ENCODE measurements at places on chromosomes 6 and 20.
A peak's percentile ranks its signal among the peaks of the same experiment; 100 is the strongest.

GRCh38 chr6:130617658-130618057 is 209.5 kb upstream of the SMLR1 start:
- DNase-seq: no peak

DNA sequence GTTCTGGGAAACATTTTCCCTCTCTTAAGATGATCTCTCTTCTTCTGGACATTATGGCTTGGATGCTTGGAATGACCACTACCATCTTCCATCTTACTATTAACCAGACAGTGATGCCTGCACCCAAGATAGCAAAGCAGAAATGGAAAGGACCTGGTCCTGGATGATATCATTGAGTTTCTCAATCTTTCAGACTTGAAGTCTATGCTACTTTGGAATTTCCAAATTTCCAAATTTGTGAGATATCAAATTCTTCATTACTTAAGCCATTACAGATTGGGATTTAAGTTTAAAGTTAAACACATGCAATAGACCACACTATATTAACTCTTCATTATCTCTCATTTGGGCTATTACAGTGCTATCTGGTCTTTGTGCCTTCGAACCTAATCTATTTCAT is 3.7 kb upstream of the TAB2 start:
- no peak for DNase-seq

- no peak for DNase-seq
Measured at GRCh38 chr6:4606016-4606415, 170.2 kb upstream of the CDYL start.

- no peak for DNase-seq
Measured at GRCh38 chr20:1015181-1015580, 13.1 kb upstream of the RSPO4 start.

DNA sequence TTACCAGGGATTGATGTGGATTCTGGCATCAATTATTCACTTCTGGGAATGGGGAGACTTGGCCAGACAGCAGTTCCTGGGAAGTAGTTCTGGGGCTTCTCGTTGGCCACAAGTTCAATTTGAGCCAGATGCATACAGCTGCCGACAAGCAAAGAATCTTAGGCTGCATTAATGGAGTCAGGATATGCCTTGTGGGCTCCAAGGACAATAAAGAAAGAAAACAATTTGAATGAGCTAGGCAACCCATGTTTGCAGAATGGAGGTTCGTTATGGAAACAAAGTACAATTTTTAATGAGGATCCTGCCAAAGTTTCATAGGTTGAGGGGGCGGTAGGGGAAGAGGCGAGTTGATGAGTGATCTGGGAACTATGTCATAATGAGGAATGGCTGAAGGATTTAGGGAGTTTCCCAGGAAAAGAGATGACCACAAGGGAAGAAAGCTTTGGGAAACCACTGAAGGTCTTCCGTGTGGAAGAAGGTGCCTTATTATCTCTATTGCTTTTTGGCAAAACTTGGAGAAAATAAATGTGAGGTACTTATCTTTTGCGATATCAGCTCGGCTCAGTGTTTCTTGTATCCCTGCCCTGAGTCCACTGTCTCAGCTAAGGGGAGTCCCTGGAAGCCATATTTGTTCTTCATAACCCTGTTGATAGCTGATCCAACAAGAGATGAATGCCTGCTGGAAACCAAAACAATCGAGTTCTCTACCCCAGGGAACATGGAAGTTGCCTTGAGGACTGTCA is 181.0 kb upstream of the ZNF217 start:
- DNase-seq: no peak

DNA sequence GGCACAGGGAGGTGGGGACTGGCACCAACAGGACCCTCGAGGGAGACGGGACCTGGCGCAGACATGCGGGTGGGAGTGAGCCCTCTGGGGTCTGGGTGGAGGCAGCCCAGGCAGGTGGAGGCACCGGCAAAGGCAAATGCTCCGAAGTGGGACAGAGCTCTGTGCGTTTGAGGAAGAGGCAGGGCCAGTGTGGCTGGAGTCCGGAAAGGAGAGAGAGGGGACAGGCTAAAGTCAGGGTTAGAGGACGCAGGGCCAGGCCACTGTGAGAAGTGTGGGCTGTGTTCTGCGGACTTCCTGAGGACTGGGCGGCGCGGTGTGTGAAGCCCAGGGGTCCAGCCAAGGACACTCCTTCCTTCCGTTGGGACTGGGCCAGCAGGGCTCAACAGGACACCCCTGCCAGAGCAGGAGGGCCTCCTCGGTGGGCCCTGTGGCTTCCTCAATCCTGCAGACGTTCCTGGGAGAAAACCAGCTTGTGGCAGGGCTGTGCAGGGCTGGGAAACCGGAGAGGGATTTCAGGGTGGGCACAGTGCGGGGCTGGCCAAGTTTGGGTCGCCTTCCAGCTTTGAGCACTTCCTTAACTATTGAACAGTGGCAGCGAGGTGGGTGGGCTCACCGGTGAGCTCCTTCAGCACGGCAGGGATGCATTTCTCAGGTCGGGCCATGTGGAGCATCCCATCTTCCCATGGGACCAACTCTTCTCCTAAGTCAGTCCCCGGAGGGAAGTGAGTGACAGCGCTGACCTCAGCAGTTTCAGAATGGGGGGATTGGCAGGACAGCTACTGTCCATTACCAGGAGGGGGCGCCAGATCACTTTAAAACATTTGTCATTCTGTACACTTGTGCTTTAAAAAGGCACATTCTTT is 22.5 kb downstream of the MOCS3 start:
- DNase-seq: peak; percentile 28

- no peak for DNase-seq
Measured at GRCh38 chr6:47258724-47259347, 50.9 kb downstream of the TNFRSF21 start.

DNA sequence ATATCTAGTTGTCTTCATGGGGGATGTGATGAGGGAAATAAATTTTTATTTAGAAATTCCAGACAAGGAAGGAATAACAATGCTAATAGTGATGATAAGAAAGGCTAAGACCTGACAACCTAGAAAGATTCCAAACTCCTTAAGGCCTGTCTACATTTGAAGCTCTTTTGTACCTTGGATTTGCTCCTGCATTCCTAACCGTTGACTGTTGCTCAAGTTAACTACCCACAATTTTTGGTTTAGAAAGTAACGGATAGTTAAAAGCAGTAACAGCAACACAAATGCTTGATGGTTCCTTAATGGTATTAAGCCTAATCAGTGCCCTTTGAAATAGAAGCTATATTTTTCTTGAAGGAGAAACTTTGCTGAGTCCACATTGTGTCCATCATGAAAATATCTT is 52.9 kb downstream of the TRMT11 start:
- no peak for DNase-seq

DNA sequence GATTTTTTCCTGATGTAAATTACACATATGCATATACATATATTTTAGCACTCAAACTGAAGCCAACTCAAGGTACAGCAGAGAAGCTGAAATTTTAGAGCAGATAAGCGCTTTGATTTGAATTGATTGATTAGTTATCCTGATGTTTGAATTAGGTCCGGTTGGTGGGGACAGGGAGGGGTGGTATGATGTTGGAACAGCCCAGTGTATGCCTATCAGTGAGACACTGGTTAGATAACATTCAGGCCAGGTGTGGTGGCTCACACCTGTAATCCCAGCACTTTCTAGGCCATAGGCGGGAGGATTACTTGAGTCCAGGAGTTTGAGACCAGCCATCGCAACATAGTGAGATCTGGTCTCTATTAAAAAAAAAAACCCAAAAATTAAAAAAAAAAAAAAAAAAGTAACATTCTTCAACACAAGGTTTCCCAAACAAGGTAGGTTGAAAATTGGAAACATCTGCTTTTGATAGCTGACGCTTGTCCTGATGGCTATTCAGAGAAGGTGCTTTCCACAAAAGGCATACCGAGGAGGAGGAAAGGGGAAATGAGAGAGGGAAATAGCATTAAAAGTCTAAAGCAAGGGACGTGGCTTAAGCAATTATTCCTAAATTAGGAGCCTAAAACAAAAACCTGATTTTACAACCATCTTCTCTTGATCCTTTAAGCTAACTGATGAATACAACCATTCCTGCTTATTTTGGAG is 288.4 kb upstream of the JARID2 start:
- no peak for DNase-seq

DNA sequence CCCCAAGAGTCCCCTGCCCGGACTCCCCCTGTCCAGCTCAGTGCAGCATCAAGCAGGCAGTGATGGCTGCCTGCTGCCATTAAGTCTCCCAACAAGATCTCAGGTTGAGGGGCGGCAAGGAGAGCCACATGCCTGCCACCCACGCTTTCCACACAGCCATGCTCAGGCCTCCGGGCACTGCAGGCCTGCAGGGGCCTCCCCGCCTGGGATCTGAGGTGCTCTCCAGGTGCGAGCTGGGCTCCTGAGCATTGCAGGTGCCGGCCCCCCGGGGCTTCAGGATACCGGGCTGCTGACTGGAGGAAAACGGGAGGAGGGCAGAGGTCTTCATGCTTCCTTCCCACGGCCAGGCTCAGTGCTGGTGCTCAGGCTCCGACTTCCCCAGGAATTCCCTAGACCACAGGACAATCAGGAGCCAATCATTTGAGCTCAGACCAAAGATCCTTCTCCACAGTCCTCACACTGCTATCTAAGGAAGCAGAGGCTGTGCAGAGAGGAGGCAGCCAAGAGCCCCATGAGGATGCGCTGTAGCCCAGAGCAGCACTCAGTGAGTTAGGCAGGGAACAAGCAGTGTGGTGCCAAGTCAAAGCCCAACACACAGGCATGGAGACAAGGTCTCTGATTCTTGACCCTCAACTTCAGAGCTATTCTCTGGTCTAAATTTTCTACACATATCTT is 52.7 kb downstream of the PYGB start:
- no peak for DNase-seq

DNA sequence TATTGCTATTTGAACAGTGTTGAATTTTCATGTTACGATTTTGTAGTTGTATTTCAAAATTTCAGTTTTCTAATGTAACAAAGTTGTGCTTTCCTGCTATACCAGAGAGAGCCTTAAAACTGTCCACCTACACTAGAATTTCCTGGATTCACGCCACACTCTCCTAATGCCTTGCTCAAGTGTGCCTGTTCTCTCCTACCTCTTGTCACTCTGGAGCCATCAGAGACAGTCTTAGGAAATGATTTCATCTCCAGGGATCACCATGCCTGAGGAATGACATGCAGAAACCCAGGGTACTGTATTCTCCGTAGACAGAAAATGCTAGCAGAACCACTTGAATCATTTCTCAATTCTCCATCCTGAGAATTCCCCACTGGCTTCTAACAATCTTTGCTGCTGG is 667.6 kb downstream of the KIF16B start:
- DNase-seq: no peak

DNA sequence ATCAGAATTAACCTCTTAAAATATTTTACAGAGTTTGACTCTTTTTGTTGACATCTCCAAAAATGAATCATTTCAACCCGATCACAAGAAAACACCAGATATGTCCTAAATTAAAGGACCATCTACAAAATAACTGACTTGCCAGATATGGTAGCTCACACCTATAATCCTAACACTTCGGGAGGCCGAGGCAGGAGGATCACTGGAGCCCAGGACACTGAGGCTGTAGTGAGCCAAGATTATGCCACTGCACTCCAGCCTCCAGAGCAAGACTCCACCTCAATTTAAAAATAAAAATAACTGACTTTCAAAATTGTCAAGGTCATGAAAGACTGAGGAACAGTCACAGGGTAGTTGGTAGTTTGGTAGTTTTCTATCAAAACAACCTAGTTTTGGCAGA is 34.9 kb downstream of the DCDC2 start:
- DNase-seq: no peak

DNA sequence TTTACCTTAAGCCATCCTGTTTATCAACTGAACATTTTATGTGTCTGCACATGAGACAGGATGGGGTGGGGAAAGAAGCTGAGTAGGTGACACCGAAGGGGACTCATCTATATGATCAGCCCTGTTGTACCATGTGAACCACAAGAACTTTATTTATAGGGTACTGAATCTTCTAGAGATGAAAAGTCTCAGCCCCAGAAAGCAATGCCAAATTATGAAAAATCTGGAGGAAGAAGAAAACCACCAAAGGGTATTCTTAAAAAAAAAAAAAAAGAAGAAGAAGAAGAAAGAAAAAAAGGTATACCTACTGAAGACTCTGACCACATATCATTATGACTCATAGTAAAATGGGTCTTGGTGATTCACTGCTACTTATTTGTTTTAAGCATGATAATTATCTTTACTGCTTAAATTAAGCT is 39.8 kb upstream of the HBS1L start:
- peak; percentile 50 for DNase-seq

GRCh38 chr6:73710470-73710869 is 14.5 kb downstream of the CD109 start:
- DNase-seq: no peak

DNA sequence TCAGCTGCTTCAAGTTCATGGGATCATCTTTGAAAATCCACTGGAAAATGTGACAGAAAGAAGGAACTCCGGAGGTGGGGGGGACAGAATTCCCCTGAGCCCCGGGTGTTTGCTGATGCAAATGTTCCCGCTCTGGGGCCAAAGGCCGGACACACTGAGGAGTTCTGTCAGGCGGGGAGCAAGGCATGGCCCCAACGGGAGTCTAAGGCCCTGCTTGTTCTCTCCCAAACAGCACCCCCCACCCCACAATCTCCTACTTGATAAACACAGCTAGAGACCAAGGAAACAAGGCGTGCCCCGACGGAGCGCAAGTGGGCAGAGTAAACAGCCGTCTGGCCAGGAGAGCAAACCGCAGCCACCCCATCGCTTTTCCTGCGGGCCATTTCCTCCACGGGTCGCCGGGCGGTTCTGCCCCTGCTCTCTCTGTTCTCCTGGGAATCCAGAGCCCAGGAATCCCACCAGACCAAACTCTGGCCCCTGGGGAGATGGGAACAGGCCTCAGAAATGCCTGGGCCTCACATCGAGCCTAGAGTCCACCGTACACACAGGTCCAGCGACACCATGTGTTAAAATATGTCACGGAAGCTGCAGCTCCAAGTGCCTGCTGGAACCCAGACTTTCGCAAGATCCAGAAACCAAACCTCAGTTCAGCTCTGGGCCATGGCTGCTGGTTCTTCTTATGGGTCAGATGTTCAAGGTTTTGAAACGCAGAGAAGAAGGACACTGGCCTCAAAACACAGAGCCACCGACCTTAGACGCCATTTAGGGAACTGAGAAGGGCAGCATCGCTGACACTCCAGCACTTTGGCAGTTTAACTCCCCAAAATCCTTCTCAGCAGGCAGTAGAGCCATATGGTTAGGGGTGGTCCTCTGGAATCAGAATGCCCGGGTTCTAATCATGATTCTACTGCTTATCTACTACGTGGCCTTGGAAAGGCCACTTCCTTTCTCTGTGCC is 104.2 kb downstream of the PREX1 start:
- DNase-seq: no peak

- DNase-seq: no peak
Measured at GRCh38 chr20:4776079-4776630, 54.4 kb downstream of the PRND start.

Data from central memory CD4-positive, alpha-beta T cell (primary cell).